HCT116 (cell line): ENCODE measurements at places on chromosomes 7 and 10.
A peak's percentile ranks its signal among the peaks of the same experiment; 100 is the strongest.

GRCh38 chr7:102836191-102836919 is 76.4 kb upstream of the LRRC17 start:
- DNase-seq, result peak; percentile 24

GRCh38 chr7:100352984-100353684 is 4.8 kb upstream of the PILRB start:
- DNase-seq, result no peak

GRCh38 chr7:70728872-70729552 is 402.9 kb upstream of the GALNT17 start:
- no peak for DNase-seq

- DNase-seq, result no peak
These were observed 213.8 kb upstream of the ZNF804B start for GRCh38 chr7:88545663-88546062.

- no peak for DNase-seq
These were observed 34.8 kb downstream of the VOPP1 start for GRCh38 chr7:55537458-55537990.

GRCh38 chr7:81801532-81801931 is 31.7 kb upstream of the HGF start:
- no peak for DNase-seq

DNA sequence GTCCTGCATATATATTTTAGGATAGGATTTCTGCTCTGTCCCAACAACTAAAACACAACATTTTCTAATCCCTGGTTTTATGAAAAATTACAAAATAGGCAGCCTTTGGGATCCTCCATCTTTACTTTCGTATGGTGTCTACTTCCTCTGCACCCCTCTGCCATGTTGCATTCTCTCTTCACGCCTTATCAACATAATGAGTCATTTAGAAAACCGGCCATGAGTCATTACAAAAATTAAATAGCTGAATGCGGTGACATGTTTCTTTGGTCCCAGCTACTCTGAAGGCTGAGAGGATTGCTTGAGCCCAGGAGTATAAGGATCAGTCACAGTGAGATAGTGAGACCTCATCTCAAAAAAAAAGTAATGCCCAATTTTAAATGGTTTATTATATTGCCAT is 148.1 kb upstream of the CELF2 start:
- DNase-seq, result no peak

- DNase-seq, result peak; percentile 65
These were observed 17.2 kb downstream of the STAMBPL1 start for GRCh38 chr10:88896994-88897853.

DNA sequence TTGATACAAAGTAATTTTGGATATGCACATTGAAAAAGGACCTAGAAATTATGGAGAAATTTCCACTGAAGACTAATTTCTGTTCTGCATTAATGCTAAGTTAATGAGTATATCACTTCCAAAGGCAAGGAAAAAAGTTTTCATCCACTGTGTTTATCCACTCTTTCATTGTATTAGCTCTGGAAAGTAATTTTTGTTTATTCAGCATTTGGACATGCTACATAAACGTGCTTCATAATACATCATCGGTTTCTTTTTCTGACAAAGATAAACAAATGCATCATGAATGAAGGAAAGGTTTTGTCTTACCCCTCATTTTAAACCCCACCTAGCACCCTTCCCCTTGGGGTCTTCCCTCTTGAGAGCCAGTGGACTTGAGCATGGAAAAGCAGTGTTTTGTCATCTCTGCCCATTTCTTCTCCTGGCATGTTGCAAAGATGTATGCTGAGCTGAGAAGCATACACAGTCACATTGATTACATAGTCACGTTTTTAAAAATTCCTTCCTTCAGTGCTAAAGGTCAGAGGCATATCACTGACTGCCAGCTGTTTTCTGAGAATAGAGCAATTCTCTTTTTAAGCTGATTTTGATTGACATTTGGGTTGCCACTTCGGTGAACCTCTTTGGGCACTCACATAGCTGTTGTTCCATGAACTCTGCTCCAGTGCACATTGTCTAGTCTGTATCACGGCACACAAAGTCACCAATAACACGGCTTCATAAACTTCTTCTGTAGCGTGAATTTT is 65.9 kb upstream of the C7orf33 start:
- DNase-seq, result no peak

DNA sequence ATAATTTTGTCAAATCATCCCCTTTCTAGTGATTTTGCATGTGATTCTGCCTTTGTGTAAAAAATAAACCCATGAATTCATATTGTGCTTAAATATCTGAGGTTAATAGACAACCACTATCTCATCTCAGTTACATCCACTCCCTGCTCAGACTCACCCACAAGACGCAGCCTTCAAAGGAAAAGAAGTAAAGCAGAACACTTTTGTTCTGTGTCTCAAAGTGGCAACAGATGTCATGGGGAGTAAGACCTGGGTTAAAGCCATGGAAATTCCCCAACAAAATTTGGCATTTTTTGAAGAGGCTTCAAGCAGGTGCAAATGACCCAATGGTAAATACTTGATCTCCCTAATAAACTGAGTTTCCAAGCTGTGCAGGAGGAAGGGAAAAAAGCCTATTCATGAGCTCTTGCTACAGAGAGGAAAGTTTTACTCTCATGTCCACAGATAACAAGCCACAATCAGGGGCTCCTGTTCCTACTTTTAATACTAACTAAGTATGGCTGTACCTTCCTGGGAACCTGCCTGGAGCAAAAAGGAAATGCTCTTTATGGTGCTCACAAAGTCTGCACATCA is 4.7 kb downstream of the CYP3A7 start:
- DNase-seq, result no peak

- DNase-seq, result no peak
These were observed 48.9 kb downstream of the TMEM178B start for GRCh38 chr7:141122736-141123135.
